Epithelial cell of esophagus (primary cell): ENCODE measurements at places on chromosomes 11 and 22.

DNA sequence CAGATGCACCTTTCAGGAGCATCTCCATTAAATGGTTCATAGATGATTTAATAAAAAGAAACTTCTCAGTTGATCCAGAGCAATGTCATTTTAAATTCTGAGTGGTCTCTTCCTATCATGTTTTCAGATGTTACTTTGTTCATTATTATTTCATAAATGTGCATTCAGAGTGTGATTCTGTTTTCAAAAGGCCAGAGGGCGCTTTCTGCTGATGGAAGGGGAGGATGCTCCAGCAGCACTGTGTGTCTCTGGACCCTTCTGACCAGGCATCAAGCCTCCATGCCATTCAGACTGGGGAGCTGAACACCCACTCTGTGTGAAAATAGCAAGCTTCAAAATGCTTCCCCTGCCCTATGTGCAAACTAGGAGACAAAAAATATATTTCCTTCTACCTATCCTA lies 23.9 kb upstream of the CRTAM start:
- DNase-seq: peak; percentile 11

GRCh38 chr11:117100556-117100955 lies 2.3 kb upstream of the SIK3 start:
- no peak for DNase-seq

DNA sequence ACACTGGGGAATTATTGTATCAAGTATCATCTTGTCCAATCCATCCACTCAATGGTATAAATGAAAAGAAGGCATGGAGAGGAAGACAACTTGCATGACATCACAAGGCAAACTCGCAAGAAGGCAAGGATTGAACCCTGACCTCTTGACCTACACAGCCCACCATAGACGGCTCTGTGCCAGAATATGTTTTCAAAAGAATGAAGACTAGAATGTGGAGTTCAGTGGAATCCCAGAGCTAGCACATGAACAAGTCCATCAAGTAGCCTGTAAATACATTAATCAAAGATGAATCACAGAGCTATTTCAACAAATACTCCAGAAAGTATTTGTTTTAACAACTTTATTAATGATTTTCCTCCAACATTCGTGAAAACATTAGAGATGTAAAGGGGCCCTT lies 189.7 kb downstream of the GUCY1A2 start:
- DNase-seq: no peak

GRCh38 chr11:61049063-61049377 lies 53.3 kb upstream of the CD5 start:
- DNase-seq: no peak

DNA sequence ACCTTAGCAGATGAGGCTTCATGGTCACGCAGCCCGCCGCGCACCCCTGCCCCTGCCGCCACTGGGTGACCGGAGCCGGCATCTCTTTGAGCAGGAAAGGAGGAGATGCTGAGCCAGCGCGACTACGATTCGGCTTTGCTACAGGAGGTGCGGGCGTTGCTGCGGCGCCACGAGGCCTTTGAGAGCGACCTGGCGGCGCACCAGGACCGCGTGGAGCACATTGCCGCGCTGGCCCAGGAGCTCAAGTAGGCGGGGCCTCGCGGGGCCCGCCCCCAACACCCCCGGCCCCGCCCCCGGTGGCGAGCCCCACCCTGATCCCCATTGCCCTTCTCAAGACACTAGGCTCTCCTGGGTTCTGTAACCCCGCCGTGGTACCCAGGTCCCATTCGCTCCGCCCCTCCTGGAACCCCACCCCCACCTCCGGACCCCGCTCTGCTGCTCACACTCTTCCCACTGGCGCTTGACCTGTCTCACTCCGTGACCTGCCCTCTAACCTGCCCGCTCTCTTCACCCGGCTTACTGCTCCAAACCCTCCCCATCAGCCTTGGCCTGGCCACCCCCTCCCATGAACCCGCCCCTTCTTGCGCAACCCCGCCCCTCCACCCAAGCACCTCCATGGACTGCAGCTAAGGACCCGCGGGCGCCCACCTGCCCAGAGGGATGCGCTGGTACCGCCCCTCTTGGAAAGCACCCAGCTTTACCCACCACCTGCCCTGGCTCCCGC lies 9.1 kb downstream of the CTSF start:
- peak; percentile 29 for DNase-seq

GRCh38 chr11:63417174-63417852 lies 47.7 kb downstream of the SLC22A9 start:
- DNase-seq: no peak

DNA sequence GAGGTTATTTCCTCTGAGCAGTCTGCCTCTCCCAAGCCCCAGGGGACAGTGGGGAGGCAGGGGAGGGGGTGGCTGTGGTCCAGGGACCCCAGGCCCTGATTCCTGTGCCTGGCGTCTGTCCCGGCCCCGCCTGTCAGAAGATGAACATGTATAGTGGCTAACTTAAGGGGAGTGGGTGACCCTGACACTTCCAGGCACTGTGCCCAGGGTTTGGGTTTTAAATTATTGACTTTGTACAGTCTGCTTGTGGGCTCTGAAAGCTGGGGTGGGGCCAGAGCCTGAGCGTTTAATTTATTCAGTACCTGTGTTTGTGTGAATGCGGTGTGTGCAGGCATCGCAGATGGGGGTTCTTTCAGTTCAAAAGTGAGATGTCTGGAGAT lies 3.1 kb downstream of the PIM3 start:
- DNase-seq: no peak

- DNase-seq: no peak
Observed at GRCh38 chr11:68855205-68855981, 13.7 kb upstream of the CPT1A start.

DNA sequence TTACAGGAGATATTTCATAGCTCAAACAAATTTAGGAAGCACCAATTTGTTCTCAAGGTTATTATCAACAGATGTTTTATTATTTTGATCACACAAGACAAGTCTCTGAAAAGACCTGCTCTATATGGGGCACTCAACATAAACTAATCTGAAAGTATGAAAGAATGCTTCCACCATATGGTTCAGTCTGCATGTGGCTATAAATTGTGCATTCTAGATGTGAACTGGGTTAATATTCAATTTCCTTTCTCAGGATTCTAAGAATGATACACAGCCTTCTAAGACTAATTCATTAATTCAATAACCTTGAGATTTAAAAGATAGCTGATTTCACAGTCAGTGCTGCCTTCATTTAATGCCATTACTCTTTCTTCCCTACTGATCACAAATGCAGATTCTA lies 851.3 kb upstream of the CCDC90B start:
- DNase-seq: no peak

- DNase-seq: no peak
Observed at GRCh38 chr22:35454416-35455054, 54.6 kb downstream of the MCM5 start.

- no peak for DNase-seq
Observed at GRCh38 chr11:16296273-16296672, 60.1 kb downstream of the SOX6 start.

GRCh38 chr22:40070701-40071100 lies 75.9 kb downstream of the FAM83F start:
- DNase-seq: no peak

DNA sequence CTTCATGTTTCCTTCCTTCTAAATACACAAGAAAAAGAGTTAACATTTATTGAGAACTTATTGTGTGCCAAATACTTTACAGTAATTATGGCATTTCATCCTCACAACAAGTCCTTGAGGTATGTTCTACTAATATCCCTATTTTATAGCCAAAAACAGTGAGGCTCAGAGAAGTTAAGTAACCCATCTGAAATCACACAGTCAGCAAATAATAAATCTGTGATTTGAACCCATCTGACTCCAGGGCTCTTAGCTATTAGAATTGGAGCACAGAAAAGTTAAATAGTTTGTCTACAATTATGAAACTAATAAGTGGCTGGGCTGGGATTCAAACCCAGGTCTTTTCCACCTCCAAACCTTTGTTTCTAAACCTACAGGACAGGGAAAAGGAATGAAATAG lies 36.5 kb upstream of the MYOD1 start:
- no peak for DNase-seq

- DNase-seq: no peak
Observed at GRCh38 chr22:44109416-44109815, 71.3 kb upstream of the PARVG start.

DNA sequence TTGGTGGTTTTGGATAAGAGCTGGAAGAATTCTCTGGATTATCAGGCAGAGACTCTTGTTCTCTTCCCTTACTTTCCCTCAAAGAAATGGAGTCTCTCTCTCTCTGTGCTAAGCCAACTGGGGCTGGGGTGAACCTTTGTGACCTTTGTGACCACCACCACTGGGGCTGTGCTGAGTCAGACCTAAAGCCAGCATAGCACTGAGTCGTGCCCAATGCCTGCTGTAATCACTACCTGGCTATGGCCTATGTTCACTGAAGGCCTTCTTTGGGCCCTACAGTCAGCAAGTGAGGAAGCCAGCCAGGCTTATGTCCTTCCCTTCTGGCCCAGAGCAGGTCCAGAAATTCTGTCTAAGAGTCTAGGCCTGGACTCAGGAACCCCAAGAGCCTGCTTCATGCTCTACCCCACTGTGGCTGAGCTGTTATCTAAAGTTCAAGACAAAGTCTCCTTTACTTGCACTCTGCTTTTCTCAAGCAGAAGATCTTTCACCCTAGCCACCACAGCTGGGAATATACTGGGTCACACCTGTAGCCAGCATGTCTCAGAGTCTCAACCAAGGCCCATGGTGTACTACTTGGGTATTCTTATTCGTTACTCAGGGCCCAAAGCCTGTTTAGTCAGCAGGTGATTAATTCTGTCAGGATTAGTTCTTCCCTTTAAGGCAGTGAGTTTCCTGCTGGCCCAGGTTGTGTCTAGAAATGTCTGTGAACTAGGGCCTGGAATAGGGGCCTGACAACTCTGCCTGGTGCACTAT lies 86.0 kb downstream of the EHF start:
- DNase-seq: peak; percentile 90

DNA sequence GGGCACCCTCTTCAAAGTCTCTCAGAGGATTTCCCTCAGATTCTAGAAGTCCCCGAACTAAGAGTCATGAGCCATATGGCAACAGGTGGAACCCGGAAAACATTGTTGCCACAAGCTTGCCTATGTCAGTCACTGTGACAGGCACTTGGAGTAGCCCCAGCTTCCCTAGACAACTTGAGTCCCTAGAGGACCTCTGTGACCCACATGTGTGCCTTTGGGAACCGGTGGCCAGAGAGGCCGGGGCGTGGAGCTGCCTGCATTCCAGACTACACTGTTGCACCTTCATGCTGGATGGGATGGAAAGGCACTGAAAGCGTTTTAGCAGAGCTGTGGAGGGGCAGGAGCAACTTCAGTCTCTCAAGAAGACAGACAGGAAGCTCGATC lies 12.1 kb downstream of the SLC37A2 start:
- DNase-seq: no peak

- DNase-seq: no peak
Observed at GRCh38 chr22:47205554-47205953, 443.1 kb downstream of the TBC1D22A start.

GRCh38 chr22:43563571-43563970 lies 151.8 kb downstream of the MPPED1 start:
- DNase-seq: no peak

GRCh38 chr11:85132851-85133585 lies 494.1 kb downstream of the DLG2 start:
- DNase-seq: no peak

DNA sequence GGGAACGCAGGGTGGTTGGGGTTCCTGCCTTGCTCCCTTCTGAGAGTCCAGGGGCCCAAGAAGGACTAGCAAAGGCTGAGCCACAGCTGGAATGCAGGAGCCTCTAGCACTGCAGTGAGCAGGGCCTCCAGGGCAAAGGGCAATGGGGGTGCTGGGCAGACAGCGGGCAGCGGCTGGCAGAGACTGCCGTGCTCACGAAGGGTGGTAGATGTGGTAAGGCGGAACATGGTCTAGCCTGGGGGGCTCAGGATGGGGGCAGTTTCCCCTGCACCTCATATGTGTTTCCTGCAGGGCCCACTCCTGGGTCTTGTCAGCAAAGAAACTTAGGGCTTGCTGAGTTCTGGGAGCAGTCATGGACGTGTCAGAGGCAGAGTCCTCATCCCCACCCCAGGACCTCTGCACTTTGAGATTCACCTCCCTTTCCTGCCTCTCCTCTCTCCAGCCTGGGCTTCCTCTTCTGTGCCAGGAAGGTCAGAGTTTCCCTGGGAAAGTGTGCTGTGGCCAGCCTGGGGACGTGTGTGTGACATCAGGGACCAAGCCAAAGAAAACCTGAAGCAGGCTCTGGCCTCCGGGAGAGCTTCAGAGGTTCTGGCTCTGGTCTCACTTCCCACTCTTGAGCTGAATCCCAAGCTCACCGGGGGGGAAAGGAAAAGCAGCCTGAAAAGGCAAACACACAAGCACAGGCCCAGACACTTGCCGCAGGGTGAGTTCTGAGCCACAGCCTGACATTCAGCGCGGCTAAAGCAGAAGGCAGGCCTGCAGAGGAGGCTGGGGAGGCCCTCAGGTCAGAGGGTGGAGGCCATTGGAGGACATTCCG lies 4.4 kb downstream of the MOGAT2 start:
- DNase-seq: no peak

DNA sequence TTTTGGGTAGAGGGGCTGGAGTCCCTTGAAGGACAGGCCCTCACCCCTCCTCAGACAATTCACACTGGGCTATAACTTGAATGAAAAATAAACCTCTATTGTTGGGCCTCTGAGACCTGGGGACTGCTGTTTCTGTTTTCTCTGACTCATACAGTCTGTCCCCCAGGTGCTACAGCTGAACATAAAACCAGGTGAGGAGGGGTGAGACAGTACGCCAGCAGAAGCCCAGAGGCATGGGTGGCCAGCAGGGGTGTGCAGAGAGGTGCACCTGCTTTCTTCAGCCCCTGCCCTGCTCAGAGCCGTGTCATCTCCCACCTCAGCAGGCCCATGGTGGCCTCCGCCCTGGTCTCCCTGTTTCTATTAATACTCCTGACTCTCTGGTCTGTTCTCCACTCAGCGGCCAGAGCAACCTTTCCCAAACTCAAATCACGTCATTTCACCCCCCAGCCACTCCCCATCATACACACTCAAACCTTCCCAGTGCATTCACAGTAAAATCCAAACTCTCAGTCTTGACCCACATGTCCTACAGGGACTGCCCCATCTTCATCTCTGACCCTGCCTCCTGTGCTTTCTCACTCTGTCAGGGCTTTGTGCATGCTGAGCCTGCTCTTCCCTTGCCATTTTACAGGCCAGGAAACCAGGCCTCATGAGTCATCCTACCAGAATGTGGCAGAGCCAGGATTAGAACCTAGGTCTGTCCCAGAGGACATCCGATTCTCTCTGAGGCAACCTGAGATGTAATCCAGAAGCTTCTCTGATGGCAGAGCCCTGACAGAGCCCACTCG lies 5.4 kb upstream of the IL2RB start:
- peak; percentile 38 for DNase-seq
